ENCODE measurements at places on chromosomes 1 and 21. TPM values are rescaled to one million over a fixed set of nuclear protein-coding genes. Genes with fewer than 3 reads are reported as not detected.

Gene FMO4
- total RNA-seq: 3.0 TPM

Gene NPHS2
- not detected for total RNA-seq

DNA sequence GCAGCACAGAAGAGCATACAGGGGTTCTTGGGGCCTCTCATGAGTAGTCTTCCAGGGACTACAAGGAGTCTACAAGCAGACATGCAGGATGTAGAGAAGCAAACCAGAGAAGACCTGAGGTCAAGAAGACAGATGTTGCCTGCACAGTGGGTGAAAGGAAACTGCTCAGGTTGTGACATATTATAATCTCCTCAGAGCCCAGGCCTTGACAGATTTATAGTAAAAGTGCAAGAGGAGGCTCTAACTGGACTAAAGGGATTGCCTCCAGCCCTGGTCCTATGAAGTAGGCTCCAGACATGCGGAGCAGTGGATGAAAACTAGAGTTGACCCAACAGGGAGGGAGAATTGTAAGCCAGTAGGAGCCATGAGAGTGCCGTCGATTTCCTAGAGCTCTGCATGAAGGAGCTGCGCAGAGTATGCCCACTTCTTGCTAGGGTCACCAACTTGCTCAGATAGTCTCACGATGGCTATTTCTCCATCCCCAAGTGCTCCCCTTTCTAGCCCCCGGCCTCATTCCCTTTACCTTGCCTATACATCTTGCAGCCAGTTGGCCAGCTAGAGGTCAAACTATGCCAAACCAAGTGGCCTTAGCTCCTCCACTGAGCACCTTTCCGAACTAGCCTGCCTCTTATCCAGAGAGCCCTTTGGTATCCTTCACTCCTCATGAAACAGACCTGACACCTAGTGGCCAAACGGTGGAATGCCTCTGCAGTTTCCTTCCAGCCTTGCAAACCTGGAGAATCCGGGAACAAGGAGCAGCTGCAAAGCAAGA, 36.2 kb upstream of the IPO9 start:
- H3K27me3 ChIP-seq: no peaks in the 10 kb centered on the region
- no peak overlapping the region for H3K4me3 ChIP-seq
- DNase-seq: peak; percentile 86
- H3K36me3 ChIP-seq: peaks cover 69% of the 10 kb centered on the region
- H3K27ac ChIP-seq: no peak overlapping the region

Gene THEM5
- not detected for total RNA-seq

Gene C1orf94
- total RNA-seq: 1.9 TPM

DNA sequence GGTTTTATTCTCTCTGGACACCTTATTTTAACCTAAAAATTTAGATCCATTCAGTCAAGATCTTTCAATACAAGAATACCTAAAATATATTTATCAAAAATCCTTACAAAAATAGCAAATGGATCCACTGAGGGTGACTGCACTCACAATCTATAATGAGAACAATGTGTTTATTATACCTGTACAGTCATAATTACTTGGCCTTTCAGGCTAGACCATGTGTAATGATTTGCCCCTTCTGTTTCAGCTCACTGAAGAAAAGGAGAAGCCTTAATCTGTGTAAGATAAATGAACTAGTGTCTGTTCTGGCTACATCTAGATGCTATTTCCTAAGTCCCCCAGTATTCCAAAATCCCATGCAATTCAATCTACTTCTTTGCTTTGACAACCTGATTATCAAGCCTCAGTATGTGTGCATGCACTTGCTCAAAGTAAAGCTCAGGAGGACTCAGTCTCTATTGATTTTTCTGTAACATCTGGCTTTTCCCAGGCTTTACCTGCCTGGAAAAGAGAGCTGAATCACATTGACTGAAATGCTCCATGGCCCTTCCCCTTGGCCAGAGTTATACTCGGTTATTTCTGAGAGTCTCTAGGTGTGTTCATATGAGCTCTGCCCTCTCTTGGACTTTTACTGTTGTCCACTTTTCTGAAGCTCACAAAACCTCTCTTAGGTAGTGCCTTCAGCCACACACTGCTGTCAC, 27.6 kb downstream of the CRP start:
- DNase-seq: no peak
- no peaks in the 10 kb centered on the region for H3K36me3 ChIP-seq
- H3K27me3 ChIP-seq: no peaks in the 10 kb centered on the region

All from H9 (cell line).